T-helper 17 cell (primary cell): ENCODE measurements at places on chromosomes 1 and 21. TPM values are rescaled to one million over a fixed set of nuclear protein-coding genes. Genes with fewer than 3 reads are reported as not detected.

- no peak for DNase-seq
- no peak overlapping the region for H3K4me3 ChIP-seq
- H3K4me1 ChIP-seq: no peaks in the 10 kb centered on the region
- H3K27ac ChIP-seq: no peak overlapping the region
- H3K27me3 ChIP-seq: peaks cover 23% of the 10 kb centered on the region
- H3K36me3 ChIP-seq: peaks cover 3% of the 10 kb centered on the region
Observed at GRCh38 chr21:15141261-15141970, 76.6 kb upstream of the NRIP1 start.

The CYP4X1 gene
- total RNA-seq: not detected

- peaks cover 29% of the 10 kb centered on the region for H3K27me3 ChIP-seq
- no peak overlapping the region for H3K27ac ChIP-seq
- H3K4me1 ChIP-seq: peaks cover 2% of the 10 kb centered on the region
- DNase-seq: no peak
- H3K36me3 ChIP-seq: no peaks in the 10 kb centered on the region
- H3K4me3 ChIP-seq: no peak overlapping the region
Observed at GRCh38 chr1:203178083-203178482, 2.5 kb upstream of the MYBPH start.

GRCh38 chr1:19654386-19654785 lies 10.3 kb downstream of the NBL1 start:
- no peaks in the 10 kb centered on the region for H3K27me3 ChIP-seq
- no peak overlapping the region for H3K27ac ChIP-seq
- H3K4me3 ChIP-seq: no peak overlapping the region
- DNase-seq: no peak
- H3K36me3 ChIP-seq: peaks cover 2% of the 10 kb centered on the region

GRCh38 chr1:235679005-235679404 lies 29.4 kb upstream of the GNG4 start:
- no peak overlapping the region for H3K27ac ChIP-seq
- peaks cover 9% of the 10 kb centered on the region for H3K36me3 ChIP-seq
- no peak for DNase-seq
- H3K4me1 ChIP-seq: no peaks in the 10 kb centered on the region
- no peak overlapping the region for H3K4me3 ChIP-seq
- no peaks in the 10 kb centered on the region for H3K27me3 ChIP-seq

GRCh38 chr1:59761443-59761842 lies 53.3 kb upstream of the HOOK1 start:
- H3K4me3 ChIP-seq: no peak overlapping the region
- no peak for DNase-seq
- H3K36me3 ChIP-seq: no peaks in the 10 kb centered on the region
- no peaks in the 10 kb centered on the region for H3K27me3 ChIP-seq

The DFFA gene
- 14.6 TPM for total RNA-seq

DNA sequence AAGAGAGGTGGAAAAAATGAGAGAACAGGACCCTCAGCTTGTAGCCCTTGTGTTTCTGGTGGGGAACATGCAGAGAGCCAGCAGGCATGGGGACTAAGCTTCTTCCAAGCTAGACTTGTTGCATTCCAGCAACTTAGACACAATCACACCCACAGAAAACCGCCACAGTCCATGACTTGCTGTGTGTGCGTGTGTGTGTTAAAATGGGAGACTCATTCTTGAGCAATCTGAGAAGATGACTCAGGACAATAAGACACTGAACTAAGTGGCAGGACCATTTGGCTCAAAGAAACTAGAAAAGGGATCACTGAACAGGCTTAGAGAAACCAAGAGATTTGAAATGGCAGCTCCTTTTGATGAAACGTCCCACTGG lies 78.0 kb downstream of the HLX start:
- no peak overlapping the region for H3K4me3 ChIP-seq
- no peaks in the 10 kb centered on the region for H3K36me3 ChIP-seq

GRCh38 chr1:243495442-243496186 lies 239.8 kb downstream of the SDCCAG8 start:
- DNase-seq: no peak
- peak overlapping the region; percentile 32 for H3K27ac ChIP-seq
- H3K4me1 ChIP-seq: peaks cover 11% of the 10 kb centered on the region
- no peaks in the 10 kb centered on the region for H3K36me3 ChIP-seq

The CCT8 gene
- 90.3 TPM for total RNA-seq

- DNase-seq: no peak
- peaks cover 2% of the 10 kb centered on the region for H3K36me3 ChIP-seq
- H3K27me3 ChIP-seq: peaks cover 30% of the 10 kb centered on the region
- H3K4me1 ChIP-seq: peaks cover 12% of the 10 kb centered on the region
- H3K27ac ChIP-seq: no peak overlapping the region
Observed at GRCh38 chr1:183218027-183218618, 32.1 kb downstream of the LAMC2 start.

- no peak overlapping the region for H3K4me3 ChIP-seq
- no peak for DNase-seq
- H3K27me3 ChIP-seq: no peaks in the 10 kb centered on the region
- no peaks in the 10 kb centered on the region for H3K36me3 ChIP-seq
- no peaks in the 10 kb centered on the region for H3K4me1 ChIP-seq
- H3K27ac ChIP-seq: no peak overlapping the region
Observed at GRCh38 chr1:222331765-222332164, 216.1 kb downstream of the HHIPL2 start.

DNA sequence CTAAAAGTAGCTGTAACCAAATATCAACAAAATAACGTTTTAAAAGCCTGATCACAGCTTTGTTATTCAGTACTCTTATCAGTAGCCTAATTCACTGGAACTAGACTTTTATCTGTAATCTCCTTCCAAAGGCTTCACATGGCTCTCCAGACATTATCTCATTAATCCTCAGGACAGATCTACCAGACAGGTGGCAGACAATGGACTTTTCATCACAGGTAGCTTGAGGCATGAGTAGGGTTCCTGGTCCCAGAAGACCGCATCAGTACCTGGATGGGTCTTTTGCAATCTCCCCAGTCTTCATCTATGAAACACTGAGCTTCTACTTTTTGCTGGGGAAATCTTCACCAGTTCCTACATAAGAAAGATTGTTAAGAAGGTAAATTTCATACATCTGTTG lies 132.2 kb upstream of the FOXD3 start:
- no peaks in the 10 kb centered on the region for H3K36me3 ChIP-seq
- H3K4me1 ChIP-seq: no peaks in the 10 kb centered on the region
- peaks cover 5% of the 10 kb centered on the region for H3K27me3 ChIP-seq

GRCh38 chr1:38332649-38333310 lies 286.2 kb upstream of the POU3F1 start:
- no peak overlapping the region for H3K4me3 ChIP-seq
- no peak for DNase-seq
- peaks cover 2% of the 10 kb centered on the region for H3K4me1 ChIP-seq
- H3K27me3 ChIP-seq: peaks cover 22% of the 10 kb centered on the region

DNA sequence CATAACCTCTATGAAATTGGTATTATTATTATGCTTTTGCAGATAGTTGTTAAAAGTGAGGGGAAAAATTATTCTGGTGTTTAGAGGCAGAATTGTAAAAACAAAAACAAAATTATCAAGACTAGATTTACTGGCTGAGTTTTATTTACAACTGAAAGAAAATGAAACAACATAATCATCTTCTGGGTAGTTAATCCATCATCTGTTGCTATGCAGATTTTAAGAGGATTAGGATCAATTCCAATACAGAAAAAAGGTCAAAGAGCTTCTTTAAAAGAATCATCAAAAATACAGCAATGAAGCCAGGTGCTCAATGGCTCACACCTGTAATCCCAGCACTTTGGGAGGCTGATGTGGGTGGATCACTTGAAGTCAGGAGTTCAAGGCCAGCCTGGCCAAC lies 8.3 kb downstream of the GOLT1A start:
- H3K27ac ChIP-seq: no peak overlapping the region
- no peaks in the 10 kb centered on the region for H3K36me3 ChIP-seq
- peaks cover 74% of the 10 kb centered on the region for H3K27me3 ChIP-seq
- H3K4me3 ChIP-seq: no peak overlapping the region
- H3K4me1 ChIP-seq: peaks cover 6% of the 10 kb centered on the region

The METTL13 gene
- 13.4 TPM for total RNA-seq

DNA sequence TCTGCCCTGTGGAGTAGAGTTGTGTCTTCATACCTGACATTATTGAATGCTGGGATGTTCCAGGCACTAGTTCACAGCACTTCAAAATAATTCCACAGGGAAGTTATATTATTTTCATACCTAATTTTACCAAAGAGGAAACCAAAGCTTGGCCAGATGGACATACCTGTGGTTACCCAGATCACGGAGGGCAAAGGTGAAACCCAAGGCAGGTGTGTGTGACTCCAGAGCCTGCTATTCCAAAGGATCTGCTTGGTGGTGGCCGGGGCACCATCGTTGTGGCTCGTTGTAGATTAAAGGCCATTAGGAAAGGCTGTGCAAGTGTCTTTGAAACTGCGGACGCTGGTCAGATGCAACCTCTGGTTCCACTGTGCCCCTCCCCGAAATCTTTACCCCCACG lies 108.6 kb downstream of the ZBTB18 start:
- peaks cover 5% of the 10 kb centered on the region for H3K27me3 ChIP-seq
- no peak for DNase-seq
- no peak overlapping the region for H3K27ac ChIP-seq
- H3K4me1 ChIP-seq: peaks cover 2% of the 10 kb centered on the region

The LRRC39 gene
- 0.97 TPM for total RNA-seq

GRCh38 chr1:183239793-183240525 lies 53.9 kb downstream of the LAMC2 start:
- H3K27ac ChIP-seq: no peak overlapping the region
- peaks cover 43% of the 10 kb centered on the region for H3K27me3 ChIP-seq
- DNase-seq: no peak

The C4BPB gene
- 0.27 TPM for total RNA-seq

DNA sequence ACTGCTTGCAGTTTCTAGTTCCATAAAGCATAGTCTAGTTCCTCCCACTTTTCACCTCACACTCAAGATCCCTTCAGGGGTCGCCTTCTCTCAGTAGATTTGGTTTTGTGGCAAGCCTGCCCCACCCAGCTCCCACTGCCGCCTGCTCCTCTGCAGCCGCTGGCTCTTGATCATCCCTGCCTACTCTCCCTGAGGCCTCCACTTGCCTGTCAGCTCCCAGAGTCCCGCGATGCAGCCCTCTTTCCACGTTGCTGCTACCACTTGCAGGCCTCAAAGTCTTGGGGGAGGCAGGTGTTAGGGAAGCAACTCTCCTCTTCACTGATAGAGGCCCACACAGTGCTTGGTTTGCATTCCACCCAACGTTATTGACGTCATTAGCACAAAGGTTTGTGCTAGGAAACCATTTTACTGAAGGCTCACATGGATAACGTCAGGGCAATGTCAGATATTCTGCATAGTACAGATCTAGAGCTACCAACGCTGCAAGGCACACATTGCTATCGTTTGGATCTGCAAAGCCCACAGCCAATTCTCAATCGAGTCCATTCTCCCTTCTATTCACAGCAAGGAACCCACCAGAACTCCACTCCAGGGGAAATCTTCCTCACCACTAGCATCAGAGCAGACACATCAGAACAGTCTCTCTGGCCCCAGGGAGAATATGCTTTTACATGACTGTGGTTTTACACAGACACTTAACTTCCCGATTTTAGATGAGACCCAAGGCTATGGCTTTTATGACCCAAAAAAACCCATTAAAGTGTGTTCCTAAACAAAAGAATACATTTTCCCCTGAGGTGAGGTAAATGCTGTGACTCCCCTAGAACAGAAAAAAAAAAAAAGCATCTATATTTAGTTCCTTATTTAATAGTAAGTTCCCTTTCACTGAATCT lies 519.5 kb upstream of the CAMK1G start:
- H3K4me3 ChIP-seq: no peak overlapping the region
- no peak for DNase-seq
- no peaks in the 10 kb centered on the region for H3K36me3 ChIP-seq

The PYHIN1 gene
- 48.1 TPM for total RNA-seq

DNA sequence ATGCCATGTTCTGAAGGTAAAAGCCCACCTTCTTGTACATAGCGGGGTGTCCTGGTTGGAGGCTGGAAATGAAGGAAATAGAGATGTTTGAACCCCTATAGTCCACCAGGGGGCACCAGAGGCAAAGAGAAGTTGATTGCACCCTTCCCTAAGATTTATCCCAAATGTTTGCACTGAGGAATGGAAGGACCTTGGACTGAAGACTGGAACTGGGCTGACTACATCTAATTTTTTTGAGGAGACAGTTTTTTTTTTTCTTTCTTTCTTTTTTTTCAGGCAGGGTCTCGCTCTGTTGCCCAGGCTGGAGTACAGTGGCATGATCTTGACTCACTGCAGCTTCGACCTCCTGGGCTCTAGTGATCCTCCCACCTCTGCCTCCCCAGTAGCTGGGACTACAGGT lies 55.3 kb upstream of the EIF4G3 start:
- no peaks in the 10 kb centered on the region for H3K4me1 ChIP-seq
- H3K4me3 ChIP-seq: no peak overlapping the region
- no peaks in the 10 kb centered on the region for H3K27me3 ChIP-seq
- H3K27ac ChIP-seq: no peak overlapping the region
- H3K36me3 ChIP-seq: peaks cover 3% of the 10 kb centered on the region

The CBR1 gene
- total RNA-seq: 6.3 TPM

- no peak overlapping the region for H3K27ac ChIP-seq
- no peak overlapping the region for H3K4me3 ChIP-seq
- H3K36me3 ChIP-seq: no peaks in the 10 kb centered on the region
- DNase-seq: no peak
Observed at GRCh38 chr1:238982736-238983135, 403.6 kb upstream of the CHRM3 start.

DNA sequence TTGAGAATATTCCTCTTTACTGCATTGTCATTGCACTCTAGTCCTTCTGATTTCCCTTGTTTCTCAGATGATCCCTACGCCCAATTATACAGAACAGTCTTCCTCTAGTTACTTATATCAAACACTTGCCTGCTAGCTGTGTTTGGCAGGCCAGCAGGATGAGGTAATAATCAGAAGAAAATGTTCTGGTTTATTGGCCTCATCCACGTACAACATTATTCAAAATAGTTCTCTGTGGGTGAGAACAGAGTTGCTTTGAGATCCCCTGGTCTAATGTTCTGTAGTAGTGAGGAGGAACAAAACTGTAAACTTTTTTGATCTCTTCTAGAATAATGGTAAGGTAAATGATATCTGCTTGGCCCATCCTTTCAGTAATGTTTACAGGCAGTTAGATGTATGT lies 22.3 kb upstream of the C1orf105 start:
- no peak overlapping the region for H3K4me3 ChIP-seq
- no peaks in the 10 kb centered on the region for H3K27me3 ChIP-seq

DNA sequence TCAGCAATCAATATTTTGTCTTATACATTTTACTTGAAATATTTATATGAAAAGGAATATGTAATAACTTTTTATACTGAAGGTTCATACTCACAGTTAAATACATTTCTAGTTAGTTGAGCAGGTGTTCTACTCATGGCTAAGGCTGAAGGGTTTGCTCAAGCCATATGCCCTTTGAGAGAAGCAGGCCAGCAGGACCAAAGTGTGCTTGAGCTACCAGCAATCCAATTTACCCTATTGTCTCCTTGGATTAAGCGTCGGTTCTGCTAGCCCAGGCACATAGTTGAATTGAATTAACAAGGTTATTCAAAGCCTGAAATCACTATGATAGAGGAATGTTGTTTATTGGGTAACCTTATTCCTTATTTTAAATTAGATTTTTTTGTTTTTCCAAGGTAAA lies 151.5 kb upstream of the BACE2 start:
- no peak for DNase-seq
- no peaks in the 10 kb centered on the region for H3K27me3 ChIP-seq
- no peaks in the 10 kb centered on the region for H3K4me1 ChIP-seq
